ENCODE measurements at places on chromosomes 16 and 17.
A peak's percentile ranks its signal among the peaks of the same experiment; 100 is the strongest.

- DNase-seq, result no peak
Observed at GRCh38 chr17:42287305-42287976, 857 bp upstream of the STAT5A start.

DNA sequence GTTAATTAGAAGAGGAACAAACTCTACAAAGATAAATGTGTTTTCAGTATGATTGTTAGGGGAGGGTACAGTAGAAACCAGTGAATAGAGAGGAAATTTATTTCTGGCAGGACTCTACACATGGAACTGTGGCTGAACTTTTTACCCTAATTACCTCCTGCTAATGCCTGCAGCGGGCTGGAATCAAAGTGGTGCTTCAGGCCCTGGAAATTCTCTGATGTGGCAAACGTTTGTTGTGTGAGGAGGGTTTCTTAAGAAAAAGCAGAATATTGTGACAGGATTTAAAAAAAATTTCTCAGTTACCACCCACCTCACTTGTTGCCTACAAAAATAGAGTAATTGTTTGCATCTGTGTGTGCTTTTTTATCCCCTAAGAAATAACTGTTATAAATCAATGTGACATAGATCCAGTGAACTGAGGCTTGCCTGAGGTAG is 154.5 kb downstream of the BCAS3 start:
- peak; percentile 6 for DNase-seq

- no peak for DNase-seq
Observed at GRCh38 chr16:11291091-11291703, 10.1 kb upstream of the PRM1 start.

GRCh38 chr17:6285486-6285885 is 149.4 kb downstream of the AIPL1 start:
- no peak for DNase-seq
